Left renal cortex interstitium (tissue), 4 donors: ENCODE measurements at places on chromosomes 13 and 19. TPM values are rescaled to one million over a fixed set of nuclear protein-coding genes. Genes with fewer than 3 reads are reported as not detected.

DNA sequence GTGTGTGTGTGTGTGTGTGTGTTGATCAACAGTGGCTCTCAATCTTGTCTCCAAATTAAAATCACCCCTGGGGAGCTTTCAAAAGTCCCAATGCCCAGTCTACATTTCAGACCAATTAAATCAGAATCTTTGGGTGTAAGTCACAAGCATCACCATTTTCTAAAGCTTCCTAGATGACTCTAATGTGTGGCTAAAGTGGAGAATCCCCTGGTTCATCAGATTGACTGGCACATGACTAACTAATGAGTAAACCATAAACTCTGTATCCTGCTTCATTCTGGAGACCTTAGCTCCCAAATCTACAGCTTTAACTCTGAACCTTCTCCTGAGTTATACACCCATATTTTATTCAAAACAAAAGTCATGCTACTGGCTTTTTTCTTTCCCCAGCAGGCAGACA is 131.3 kb downstream of the SUCLA2 start:
- DNase-seq = no peak

GRCh38 chr19:53161123-53161522 is 2.3 kb upstream of the ZNF347 start:
- DNase-seq = no peak

GRCh38 chr19:2867025-2867991 is at the start of gene ZNF556:
ZNF556 (plus strand) TSS chr19:2867335; CDS start chr19:2867422, 87 bp downstream.
- DNase-seq = no peak

DNA sequence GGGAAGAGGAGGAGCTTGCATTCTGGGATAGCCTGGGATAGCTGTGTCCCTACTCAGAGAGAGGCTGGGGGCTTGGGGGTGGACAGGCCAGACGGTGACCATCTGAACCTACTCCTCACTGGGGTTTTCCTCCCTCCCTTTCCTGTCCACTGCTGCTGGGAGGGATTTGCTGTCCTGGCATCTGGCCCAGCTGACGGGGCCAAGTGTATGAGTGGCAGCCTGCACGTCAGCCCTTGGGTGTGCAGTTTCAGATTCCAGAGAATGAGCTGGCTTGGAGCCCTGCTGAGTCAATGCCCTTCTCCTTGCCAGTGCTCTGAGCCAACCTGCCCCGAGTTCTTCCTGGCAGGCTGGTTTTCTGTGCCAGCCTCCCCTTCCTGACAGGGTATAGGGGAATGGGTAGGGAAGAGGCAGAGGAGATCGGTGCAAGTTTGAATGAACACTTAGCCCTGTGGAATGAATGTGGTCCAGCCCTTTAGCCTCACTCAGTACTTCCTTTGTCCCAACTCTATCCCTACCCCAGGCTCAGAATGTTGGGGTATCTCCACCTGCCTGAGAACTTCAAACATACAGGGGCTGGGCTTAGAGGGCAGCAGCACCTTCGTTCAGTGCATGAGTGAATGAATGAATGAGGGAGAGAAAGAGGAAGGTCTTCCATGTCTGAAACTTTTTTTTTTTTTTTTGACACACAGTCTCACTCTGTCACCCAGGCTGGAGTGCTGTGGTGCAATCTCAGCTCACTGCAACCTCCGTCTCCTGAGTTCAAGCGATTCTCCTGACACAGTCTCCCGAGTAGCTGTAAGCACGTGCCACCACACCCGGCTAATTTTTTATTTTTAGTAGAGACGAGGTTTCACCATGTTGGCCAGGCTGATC is 1.8 kb upstream of the ANGPTL4 start:
- DNase-seq = no peak

- DNase-seq = no peak
These were observed 1.1 kb upstream of the SHC2 start for GRCh38 chr19:461721-462551.

DNA sequence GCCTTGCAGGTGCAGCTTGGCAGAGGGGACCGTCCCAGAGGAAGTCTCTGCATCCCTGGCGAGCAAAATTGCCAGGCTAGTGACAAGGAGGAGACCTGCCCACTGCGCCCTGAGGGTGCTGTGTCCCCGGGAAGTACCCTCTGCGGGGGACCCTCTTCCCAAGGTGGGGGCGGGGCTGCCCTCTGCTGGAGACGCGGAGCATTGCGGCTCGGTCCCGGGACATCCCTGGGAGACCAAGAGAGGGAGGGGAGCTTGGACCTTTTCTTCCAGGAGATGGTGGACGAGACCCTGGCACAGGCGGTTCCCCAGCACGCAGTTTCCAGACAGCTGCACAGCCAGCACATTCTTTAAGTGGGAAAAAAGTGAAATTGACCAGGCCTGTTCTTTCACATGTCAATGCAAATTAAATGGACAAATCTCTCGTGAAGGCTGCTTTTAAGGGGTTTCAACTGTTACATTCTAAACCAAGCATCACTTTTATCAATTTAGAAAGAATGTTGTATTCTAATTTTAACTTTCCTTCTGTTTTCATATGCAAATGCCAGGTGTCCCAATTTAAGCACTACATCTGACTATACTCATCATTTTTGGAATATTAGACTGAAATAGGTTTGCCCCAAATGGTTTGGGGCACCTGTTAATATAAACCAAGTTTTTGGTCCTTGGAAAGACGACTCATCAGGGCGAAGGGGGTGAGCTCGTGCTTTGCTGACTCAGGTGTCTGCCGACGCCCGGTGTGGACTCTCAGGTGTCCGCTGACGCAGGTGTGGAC is 60.7 kb downstream of the MCF2L start:
- DNase-seq = no peak

The PRKACA gene
- polyA plus RNA-seq = 107 TPM

The ATP1A3 gene
- polyA plus RNA-seq = 2.1 TPM

The SBK3 gene
- 0.22 TPM for polyA plus RNA-seq
